ENCODE measurements at places on chromosomes 7 and 10.

DNA sequence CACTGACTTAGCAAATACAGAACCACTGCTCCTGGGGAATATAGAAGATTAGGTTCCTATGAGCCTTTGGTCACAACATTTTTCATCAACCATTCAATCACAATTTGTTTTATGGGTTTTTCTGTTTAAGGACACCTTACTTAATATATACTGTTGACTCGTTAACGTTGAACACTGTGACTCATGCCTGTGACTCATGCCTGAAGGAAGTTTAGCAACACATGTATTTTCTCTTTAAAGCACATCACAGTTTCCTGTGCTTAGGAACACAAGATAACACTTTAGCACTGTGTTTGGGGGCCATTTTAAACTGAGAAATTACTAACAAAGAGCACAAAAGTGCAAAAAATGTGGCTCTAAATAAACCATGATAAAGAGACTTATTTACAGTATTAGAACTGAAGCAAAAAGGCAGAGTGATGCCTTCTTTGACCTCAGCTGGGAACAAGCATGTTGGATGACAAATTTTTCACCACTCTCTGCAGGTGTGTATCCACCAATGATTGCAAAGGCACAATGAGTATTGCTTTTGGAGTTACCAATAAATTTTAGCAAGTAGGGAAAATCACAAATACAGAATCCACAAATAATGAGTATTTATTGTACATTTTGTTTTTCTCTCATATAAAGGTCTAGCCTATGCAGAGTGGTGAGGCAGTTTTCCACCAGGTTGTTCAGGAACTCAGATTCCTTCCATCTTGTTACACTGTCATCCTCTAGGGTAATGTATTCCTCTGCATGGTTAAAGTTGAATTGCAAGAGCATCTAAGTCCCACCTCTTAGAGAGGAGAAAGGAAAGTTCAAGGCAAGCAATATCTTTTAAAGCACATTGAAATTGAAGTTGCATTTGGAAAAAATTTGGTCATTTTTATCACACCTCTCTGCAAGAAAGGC lies 7.3 kb downstream of the FGFBP3 start:
- peak; percentile 95 for DNase-seq

GRCh38 chr10:96267234-96267705 lies 4.1 kb downstream of the BLNK start:
- DNase-seq: no peak

DNA sequence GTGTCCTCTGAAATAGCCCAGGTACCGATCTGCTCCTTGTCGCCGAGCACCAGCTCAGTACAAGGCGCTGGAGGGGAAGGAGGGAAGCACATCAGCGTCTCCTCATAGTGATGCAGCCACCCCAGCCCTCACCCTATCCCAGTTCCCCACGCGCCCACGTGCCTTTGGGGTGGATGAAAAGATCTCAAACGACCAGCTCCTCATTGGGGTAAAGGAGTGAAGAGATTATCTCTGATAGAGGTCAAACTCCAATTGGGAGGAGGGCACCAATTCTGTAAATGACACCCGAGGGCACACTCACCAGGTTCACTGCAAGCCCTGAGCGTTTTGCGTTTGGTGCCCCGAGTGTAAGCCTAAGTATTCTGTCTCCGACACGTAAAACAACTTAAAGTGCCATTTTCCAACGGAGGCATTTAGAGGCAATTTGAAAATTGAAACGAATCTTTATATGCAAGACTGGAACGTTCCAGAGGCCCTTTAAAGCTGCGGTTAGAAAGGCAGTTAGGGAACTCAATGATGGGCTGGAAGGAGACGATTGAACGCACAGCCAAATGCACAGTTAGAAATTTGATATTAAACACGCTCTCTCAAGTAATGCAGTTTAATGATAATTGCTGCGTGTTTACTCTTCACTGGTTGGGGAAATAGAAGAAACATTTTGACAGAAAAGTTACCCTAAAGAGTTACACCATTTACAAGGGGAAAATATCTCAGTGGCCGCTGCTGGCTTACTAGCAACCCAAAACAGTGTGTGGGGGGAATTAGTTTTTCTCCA lies 8.9 kb upstream of the EMX2 start:
- DNase-seq: no peak

DNA sequence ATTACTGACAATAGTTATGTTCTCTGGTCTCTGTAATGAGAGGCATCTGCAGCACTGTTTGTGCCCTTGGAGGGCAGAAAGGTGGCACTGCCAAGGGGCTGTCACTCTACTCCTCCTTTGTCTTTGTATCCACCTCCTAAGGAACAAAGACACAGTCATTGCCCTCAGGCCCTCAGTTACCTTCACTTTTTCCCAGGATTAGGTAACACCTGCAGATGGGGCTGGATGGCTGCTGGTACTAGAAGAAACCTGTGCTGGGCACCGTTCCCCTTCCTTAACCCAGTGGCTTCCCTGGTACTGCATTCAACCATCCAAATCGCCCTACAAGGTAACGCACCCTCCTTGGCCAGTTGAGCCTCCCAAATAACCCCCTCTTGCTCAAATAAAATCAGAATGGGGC lies 246.9 kb upstream of the NEBL start:
- no peak for DNase-seq

- DNase-seq: no peak
Measured at GRCh38 chr10:1214882-1215540, 158.8 kb downstream of the WDR37 start.

DNA sequence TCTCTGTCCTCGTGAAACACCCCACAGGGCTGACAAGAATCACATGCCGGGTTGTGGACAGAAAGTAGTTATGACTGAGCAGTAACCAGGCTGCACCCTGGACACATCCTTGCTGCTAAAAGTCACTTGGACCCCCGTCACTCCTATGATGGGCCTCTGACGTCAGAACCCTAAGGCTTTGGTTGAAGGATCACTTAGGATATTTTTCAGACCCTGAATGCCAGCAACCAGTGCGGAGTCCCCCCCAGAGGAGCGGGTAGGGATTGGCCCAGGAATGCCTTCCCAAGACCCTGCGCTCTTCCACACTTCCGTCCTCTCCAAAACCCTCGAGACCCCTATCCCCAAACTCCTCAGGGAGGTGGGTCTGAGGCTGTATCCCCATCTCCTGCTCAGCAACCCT lies 52.1 kb downstream of the CFAP46 start:
- DNase-seq: no peak

- DNase-seq: no peak
Measured at GRCh38 chr7:150564006-150564405, 3.2 kb upstream of the GIMAP4 start.

GRCh38 chr7:80611779-80612178 lies 26.7 kb upstream of the CD36 start:
- no peak for DNase-seq

- no peak for DNase-seq
Measured at GRCh38 chr10:15262036-15262713, 93.7 kb upstream of the NMT2 start.

DNA sequence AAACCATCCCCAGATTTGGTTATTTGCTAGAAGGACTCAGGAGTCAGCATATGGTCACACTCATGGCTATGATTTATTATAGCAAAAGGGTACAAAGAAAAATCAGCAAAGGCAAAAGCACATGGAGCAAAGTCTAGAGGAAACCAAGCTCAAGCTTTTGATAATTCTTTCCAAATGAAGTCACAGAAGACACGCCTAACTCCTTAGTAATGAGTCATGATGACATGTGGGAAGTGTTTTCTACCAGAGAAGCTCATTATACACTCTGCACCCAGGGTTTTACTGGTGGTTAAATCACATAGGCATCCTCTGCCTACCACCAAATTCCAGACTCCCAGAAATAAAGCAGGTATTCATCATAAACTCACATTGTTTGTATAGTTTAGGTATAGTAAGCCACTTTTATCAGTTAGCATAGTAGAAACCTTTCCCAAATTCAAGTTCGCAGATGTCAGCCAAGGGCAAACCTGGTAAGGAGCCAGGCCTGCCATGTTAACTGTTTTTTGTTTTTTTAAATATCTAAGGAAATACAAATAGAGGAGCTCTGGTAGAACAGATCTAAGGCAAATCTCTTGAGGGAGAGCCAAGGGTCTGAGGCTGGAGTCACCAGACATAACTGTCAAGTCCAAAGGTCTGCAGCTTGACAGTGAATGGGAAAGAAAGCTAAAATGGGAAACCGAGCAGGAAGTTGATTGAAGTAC lies 15.4 kb upstream of the HIBADH start:
- peak; percentile 35 for DNase-seq

DNA sequence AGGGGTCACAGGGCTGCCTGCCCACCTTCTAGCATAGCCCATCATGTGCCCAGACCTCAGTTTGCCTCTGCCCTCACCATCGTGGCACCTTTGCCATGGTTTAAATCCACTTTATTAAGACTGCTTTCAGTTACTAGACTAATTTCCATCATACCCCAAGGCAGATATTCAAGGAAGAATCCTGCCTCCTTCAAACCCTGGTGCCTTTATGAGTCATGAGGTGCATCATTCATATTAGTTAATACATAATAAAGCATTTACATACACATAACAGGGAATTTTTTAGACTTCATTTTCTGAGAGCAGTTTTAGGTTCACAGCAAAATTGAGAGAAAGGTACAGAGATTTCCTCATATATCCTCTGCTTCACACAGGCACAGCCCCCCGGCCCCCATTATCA lies 62.8 kb downstream of the CXCL12 start:
- DNase-seq: no peak

DNA sequence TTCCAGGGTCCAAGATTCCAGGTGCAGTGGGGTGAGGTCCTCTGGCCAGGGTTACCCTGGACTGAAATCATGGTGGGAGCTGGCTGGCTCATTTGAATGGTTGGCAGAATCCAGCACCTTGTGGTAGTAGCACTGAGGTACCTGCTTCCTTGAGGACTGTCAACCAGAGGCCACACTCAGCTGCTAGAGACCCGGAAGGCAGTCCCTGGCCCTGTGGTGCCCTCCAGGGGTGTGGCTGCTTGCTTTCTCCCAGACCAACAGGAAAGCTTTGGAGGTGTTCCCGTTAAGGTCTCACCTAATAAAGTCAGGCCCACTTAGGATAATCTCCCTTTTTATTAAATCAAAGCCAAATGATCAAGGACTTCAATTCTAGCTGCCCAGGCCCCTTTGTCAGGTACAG lies 107.7 kb upstream of the GDF10 start:
- DNase-seq: no peak

DNA sequence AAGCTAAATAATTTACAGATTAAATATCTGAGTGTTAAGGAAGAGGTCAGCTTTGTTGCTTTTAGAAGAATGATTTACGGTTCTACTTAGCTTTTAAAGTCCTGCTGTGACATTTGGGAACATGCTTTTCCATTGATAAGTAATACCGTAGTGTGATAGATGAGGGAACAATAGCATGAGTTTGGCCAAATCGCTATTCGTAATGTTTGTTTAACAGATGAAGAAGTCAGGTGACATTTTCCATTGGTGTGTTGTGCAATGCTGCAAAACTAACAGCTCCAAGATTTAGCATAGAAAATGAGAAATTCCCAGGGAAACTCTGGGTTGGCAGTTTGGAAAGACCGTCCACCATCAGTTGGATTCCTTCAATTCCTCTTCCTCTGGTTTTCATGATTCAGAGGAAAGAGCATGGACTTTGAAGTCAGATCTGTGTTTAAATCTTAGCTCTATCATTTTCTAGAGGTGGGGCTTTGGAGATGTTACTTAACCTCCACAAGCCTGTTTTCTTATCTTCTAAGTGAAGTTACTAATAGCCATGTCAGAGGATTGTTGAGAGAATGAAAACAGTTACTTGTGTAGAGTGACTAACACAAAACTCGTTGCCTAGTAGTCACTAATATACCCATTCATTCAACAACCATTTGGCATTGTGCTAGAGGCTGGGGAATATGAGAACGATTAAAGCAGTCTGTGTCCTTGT lies 140.4 kb upstream of the BMPER start:
- no peak for DNase-seq

Data from MV-4-11 (cell line).